ENCODE measurements at places on chromosomes 5 and 9.
A peak's percentile ranks its signal among the peaks of the same experiment; 100 is the strongest.

DNA sequence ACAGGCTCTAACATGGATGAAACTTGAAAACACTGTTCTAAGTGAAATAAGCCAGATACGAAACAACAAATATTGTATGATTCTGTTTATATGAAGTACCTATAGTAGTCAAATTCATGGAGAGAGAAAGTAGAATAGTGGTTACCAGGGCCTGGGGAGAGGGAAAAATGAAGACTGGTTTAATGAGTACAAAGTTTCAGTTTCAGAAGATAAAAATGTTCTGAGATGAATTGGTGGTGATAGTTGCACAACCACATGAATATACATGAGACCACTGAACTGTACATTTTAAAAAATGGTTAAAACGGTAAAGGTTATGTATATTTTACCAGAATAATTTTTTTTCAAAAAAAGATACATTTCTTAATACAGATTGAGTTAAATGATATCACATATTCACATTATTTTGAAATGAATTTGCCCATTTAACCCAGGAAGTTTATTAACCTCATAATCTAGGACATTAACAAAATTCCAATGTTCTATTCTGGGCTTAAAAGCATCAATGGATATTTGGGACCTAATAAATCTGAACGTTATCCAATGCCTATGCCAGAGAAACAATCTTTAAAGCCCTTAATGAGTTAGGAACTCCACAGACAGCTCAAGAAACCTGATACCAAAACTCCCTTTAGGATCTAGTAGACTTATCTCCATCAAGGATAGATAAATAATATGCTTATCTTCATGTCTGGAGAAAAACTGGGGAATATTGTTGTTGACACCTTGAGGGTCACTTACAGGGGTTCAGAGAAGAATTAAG, 521.3 kb downstream of the EFNA5 start:
- peak; percentile 6 for DNase-seq

DNA sequence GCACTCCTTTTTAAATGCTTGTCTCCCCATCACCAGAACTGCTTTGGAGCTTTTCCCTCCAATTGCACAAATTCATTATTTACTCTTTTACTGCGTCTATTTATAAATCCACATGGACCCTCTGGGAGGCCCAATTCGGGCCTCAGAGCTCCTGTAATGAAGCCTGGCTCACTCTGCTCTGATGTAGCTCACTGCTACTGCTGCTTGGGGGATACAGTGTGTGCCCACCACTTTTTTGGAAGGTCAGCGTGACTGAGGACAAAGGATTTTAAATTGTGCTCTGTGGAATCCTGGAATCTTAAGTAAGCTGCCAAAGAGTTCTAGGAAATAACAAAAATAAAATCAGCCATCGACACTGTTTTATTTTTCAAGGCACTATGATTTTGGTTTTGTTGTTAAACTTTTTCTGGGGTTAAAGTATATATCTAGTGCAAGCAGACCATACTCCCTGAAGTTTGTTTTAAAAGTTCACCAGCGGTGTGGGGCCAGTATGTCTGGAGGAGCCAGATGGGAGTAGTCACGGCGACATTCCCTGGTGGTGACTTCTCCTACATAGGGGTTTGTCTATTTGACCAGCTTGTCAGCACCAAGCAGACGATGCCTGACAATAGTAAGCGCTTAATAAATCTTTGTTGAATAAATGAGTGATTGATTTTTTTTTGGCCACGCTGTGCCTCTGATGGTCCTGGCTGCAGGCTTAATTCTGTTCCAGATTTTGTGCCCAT, 142.8 kb downstream of the TMEM38B start:
- DNase-seq: no peak

DNA sequence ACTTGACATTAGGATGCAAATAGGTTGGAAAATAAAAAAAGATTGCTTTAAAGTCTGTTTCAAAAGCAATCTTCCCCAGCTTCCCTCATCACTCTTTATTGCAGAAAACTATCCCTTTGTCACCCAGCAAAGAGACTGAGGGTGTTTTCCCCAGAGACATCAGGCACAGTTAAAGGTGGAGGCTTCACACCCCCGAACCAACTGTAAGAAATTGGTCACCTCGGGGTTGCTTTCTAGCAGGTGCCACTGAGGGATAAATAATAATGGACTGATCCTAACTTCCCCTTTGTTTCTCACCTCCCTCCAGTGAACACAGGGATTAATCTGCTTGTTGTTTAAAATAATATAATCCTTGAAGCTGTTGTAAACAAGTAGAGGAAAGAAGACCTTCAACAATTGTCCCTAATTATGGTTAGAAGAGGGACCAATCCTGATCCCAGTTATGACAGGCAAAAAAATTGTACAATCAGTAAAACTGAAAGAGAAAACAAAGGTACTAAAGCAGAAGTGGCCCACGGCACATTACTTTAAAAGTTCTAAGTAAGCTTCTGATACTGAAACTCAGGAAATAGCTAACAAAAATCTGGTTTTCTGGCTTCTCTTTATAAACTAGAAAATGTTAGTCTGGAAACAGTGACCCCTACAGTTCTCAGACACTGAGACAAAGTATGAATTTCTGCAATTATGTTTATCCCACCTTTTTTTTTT, 6.6 kb upstream of the PCSK1 start:
- DNase-seq: no peak

DNA sequence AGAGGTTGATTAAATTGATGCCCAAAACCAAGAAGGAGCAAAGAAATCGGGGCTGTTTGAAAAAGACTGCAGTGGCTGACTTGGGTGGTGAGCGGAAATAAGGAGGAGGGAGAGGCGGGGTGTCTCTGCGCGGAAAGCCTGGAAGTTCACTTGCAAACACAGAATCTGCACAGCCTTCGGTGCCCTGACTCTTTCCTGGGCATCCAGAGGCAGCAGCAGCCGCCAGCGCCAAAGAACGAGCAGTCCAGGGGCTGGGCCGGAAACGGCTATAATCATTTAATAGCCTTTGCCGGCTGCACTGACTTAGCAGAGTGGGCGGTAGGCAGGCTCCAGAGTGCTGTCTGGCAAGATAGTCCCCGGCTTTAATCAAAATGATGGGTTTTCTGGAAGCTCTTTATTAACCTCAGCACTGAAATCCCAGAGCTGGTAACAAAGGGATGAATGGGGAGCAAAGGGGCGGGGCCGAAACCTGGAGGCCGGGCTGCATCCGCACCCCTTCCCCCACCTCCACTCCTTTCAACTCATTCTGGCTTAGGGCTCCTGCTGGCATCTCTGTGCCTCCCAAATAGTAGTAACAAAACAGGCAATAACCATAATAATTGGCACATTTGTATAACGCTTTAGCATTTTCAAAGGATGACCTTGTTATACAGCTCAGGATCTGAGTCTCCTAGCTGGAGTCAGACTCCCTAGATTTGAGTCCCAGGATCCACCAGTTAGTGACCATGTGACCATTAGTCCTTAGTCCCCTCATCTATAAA, 35.7 kb downstream of the PCDHAC2 start:
- DNase-seq: no peak

GRCh38 chr9:127968700-127969383, 11.9 kb downstream of the EEIG1 start:
- DNase-seq: no peak

DNA sequence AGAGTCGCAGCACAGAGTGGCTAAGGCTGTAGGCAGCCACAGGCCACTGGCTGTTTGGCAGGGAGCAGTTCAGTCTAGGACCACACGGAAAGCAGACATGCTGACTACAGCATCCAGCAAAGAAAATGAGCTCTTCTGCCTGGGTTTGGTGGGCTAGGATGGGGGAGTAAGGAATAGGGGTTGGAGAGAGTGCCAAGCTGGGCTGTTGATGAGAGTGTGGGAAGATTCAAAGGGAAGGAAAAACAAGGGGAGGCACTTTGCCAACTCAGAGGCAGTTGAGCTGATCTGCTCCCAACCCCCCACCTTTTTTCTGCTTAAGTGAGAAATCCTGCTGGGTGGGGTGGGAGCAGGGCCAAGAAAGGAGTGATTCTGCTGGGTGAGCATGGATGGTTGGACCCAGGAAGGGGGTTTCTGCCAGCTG, 35.9 kb downstream of the SVEP1 start:
- DNase-seq: peak; percentile 78

GRCh38 chr9:131669269-131670157, 70.4 kb downstream of the RAPGEF1 start:
- DNase-seq: no peak

GRCh38 chr5:109876941-109877669, 187.4 kb downstream of the MAN2A1 start:
- DNase-seq: peak; percentile 23

DNA sequence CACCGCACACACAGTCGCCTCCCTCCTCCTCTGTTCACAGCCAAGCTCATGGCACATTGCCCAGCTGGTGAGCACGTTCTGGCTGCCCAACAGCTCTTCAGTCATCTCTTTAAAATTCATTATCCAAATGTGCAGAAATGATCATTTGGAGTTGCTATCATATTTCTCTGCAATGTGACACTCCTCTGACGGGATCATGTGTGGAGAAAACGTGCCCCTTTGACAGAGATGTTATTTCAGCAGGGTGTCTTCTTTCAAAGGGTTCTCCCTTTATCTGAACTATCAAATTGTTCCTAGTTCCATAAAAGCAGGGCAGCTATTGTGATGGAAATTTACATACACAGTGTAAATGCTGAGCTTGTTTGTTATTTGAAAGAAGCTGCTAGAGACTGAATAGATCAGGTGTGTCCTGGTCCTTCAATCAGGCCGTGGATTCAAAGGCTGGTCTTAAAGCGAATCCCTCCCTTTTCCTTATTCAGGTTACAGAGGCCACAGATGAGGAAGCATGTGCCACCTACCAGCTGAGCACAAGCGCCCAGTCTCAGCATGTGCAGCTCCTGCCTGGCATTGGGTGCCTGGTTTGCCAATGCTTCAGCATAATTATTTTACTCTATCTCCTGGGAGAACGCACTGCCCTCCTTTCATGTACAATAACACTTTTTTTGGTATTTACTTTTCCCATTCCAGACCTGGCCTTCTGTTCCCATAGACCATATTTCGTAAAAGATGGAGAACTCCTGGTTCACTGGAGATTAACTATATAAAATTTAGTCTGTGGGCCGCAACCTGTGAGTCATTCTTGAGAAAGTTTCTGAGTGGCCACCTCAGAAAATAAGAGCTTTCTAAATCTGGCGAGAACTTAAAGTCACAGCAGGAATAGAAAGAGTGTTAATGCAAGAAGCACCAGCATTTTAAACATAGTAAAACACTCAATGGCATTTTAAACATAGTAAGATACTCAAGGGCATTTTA, 433.7 kb downstream of the ENC1 start:
- peak; percentile 97 for DNase-seq

DNA sequence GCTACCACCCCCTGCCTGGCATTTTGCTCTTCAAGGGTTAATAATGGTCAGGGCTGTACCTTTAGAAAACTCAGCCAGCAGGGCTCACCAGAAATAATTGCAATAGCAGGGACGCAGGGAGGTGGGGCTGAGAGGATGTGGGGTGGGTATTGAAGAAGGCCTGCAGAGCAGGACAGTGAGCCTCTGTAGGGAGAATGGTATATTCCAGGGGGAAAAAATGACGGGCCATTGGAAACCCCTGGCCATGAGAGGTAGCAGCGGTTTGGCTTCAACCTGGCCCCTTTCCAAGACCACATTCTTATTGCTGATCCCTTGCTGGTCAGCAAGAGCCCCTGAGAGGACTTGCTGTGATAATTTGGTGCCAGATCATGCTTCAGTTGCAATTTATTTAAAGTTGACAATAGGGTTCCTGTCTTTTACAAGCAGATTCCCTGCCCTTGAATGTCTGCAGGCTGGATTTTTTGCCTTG, 36.7 kb upstream of the CTNNA1 start:
- no peak for DNase-seq

DNA sequence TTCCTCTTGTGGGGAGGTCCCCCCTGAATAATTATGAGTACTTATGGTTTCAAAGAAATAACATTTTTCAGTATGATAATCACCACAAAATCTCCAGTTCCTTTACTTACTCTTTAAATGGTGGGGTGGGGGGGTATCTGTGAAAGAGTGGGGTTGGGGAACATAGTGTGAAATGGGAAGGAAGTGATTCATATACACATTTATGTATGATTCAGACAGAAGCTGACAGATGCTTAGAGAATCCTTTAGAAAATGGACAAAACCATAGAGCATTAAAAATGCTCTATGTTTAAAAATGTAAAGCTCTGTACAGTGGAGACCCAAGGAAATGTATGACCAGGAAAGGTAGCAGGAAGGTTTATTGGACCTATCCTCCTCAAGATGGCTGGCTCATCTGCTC, 267.5 kb upstream of the GRIA1 start:
- no peak for DNase-seq

- no peak for DNase-seq
These were observed 26.6 kb downstream of the SKP2 start for GRCh38 chr5:36178524-36178890.

- no peak for DNase-seq
These were observed 227.8 kb upstream of the TRPM3 start for GRCh38 chr9:71349218-71349617.

GRCh38 chr5:138543730-138544104, 681 bp upstream of the ETF1 start:
- no peak for DNase-seq

DNA sequence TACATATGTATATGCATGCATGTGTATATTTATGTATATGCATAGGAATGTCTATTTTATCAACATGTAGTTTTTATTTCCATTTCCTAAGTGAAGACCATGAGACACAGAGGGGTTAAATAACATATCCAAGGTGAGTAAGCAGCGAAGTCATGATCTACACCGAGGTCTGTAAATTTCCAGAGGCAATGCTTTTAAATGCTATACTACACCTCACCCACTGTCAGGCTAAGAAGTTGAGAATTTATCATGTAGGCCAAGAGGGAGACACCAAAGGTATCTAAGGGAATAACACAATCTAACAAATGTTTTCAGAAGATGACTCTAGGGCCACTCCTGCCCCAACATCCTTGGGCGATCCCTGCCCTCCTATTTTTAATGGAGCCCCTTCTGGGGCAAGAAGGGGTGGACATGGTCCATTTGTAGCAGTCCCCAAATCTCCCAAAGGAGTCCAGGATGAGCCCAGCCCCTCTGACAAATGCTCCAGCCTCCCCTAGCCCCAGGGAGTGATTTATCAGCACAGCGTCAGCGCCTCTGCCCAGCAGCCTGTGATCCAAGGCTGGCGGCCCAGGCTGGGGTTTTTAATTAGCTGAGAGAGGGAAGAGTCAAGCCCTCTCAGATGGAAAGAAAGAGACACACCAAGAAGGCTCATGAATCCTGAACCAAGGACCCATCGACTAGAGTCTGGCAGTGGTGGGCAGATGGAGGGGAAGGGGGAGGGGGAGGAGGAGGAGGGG, 339.9 kb downstream of the ASTN2 start:
- DNase-seq: peak; percentile 68
